ENCODE measurements at places on chromosomes 5 and 9.

DNA sequence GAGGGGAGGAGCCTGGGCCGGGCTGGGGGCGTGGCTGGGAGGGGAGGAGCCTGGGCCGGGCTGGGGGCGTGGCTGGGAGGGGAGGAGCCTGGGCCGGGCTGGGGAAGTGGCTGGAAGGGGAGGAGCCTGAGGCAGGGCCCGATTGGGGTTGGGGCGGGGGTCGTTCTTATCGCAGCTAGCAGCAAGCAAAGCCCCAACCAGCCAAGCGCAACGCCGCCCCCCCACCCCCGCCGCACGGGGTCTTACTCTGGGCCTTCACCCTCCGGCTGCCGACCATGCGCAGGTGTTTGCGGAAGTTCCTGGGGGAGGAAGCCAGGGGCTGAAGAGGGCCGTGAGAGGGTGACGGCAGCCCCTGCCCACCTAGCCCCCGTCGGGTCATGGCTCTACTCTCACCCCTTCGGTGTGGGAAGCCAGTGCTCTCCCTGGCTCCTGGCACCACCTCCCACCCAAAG lies 5.0 kb downstream of the NSMF start:
- no peak for DNase-seq

DNA sequence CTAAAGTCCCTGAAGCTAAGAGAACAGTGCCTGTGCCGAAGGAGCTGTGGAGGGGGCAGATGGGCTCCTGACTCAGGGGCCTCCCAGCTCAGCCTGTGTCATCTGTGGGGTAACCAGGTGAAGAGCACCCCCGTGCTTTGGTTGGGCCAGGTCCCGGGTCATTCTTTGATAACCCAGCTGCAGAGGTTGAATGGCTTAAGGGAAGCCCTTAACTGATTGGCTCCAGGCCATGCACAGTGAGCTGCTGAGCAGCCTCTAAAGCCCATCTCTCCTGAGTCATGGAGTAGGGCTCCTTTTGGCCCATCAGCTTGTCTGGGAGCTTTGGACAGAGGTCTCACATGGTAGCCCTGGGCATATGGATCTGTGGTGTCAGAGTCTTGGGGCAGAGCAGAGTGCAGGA lies 28.7 kb downstream of the COL27A1 start:
- DNase-seq: no peak

DNA sequence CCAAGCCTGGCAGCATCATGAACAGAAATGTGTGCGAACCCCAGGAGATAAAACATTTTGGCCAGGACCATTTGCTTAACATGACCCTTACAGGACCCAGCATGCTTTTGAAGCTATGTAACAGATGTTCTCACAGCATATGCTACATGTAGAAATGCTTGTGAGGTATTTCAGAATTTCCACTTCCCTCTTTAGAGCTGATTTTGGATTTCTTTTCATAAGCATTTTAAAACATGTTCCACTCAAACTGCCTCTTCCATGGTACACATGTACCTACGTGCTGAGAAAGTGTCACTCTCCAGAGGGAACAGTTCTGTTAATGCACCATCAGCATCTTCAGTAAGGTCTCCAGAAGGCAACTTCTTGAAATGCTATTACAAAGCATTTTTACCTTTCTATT lies 15.7 kb upstream of the TSSK1B start:
- no peak for DNase-seq

DNA sequence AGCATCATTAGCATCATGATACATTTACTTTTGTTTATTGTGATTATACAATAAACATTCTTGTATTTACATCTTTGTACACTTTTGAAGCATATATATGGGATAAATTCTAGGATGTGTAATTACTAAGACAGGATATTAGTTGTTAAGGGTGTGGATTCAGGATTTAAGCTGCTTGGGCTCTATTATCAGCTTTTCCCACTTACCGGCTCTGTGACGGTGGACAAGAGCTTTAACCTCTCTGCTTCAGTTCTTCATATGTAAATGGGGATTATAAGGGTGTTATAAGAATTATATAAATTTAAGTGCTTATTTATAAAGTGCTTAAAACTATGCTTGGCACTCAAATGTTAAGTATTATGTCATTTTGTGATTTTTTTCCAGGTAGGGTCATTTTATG lies 131.1 kb downstream of the FER start:
- no peak for DNase-seq

GRCh38 chr9:97272072-97272471 lies 35.4 kb upstream of the CCDC180 start:
- DNase-seq: no peak

GRCh38 chr5:62192958-62193357 lies 113.0 kb upstream of the KIF2A start:
- no peak for DNase-seq

GRCh38 chr9:137589441-137590122 lies 730 bp downstream of the ZMYND19 start:
- DNase-seq: no peak

DNA sequence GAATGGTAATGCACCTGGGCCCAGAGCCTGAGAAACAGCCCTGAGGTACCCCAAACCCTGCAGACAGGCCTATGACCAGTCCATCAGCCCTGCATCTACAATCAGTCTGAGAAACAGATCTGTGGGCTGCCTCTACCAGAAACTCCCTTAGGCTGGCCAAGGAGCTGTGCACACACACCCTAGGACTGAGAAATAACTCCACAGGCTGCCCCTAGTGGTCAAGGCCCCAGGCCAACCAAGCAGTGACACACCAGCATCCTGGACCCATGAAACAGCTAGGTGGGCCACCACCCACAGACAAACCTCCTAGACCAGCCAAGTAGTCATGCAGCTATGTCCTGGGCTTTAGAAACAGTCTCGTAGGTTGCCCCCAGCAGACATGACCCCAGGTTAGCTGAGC lies 253.6 kb upstream of the VLDLR start:
- no peak for DNase-seq

DNA sequence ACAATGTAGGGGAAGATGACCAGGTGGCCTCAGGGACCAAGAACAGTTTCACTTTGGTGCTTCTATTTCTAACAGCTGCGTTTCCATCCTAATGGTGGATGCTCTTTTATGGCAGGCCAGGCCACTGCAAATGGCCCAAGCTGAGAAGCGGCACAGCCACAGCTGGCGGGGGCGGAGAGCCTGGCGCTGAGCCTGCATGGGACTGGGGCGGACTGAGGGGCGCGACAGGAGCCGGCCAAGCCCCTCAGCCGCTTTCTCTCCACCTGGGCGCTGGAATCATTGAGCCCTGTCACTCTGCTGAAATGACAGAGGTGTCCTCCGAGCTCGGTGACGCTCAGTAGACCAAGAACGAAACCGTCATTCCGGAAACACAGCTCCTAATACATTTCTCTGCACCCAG lies 317.3 kb upstream of the PDE4D start:
- DNase-seq: no peak

GRCh38 chr5:56350597-56351170 lies 117.6 kb upstream of the ANKRD55 start:
- DNase-seq: peak; percentile 14

GRCh38 chr5:16857635-16858034 lies 78.5 kb downstream of the MYO10 start:
- DNase-seq: no peak

GRCh38 chr9:76136986-76137385 lies 246.5 kb downstream of the PCSK5 start:
- peak; percentile 11 for DNase-seq

GRCh38 chr5:1247811-1248210 lies 22.6 kb downstream of the SLC6A18 start:
- DNase-seq: no peak

- peak; percentile 77 for DNase-seq
Measured at GRCh38 chr9:73151653-73152542, at the start of gene ANXA1. TSS of gene ANXA1 (plus strand) at chr9:73151865. CDS start at chr9:73158536, 6,671 bp downstream.

GRCh38 chr9:136619742-136620440 lies 42.8 kb upstream of the EGFL7 start:
- DNase-seq: no peak

GRCh38 chr5:1516615-1517601 lies 6.9 kb downstream of the LPCAT1 start:
- peak; percentile 44 for DNase-seq

- no peak for DNase-seq
Measured at GRCh38 chr9:120946259-120946658, 19.7 kb upstream of the TRAF1 start.

GRCh38 chr9:131470581-131470991 lies 32.1 kb upstream of the POMT1 start:
- DNase-seq: no peak

- no peak for DNase-seq
Measured at GRCh38 chr5:191036-191948, at the start of gene LRRC14B. TSS of gene LRRC14B (plus strand) at chr5:191495. CDS start at chr5:191539, 44 bp downstream.

DNA sequence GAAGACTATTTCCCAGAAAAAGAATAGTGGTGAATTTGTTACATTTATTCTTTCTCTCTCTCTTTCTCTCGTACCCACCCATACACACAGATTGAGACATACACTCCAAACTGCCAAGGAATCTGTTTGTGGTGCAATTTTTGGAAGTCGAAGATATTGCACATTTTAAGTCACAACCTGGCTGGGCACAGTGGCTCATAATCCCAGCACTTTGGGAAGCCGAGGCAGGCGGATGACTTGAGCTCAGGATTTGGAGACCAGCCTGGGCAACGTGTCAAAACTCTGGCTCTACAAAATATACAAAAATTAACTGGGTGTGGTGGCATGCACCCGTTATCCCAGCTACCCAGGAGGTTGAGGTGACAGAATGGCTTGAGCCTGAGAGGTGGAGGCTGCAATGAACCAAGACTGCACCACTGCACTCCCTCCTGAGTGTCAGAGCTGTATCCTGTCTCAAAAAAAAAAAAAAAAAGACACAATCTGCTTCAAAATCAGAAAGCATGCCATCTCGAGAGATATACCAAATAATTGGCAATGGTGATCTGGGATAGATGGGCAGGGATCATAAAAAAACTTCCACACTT lies 19.2 kb upstream of the PLIN2 start:
- DNase-seq: no peak

- DNase-seq: peak; percentile 79
Measured at GRCh38 chr9:134403682-134404301, 77.5 kb downstream of the RXRA start.

Measured in AG09319 (cell line).